ENCODE measurements at places on chromosomes 2 and 18. TPM values are rescaled to one million over a fixed set of nuclear protein-coding genes. Genes with fewer than 3 reads are reported as not detected.

- no peak for DNase-seq
Observed at GRCh38 chr2:163729636-163730273, 6.1 kb downstream of the FIGN start.

- DNase-seq, result no peak
Observed at GRCh38 chr2:96952016-96952750, 34.2 kb downstream of the FAM178B start.

GRCh38 chr2:66699793-66700676, 265.1 kb downstream of the MEIS1 start:
- DNase-seq, result no peak

Gene TTLL4
- 48.0 TPM for total RNA-seq

Measured in tibial nerve (tissue), 4 donors.